CD4-positive, alpha-beta T cell treated with Interleukin-21 for 1 hour (primary cell): ENCODE measurements at places on chromosomes 4 and X.

GRCh38 chr4:575281-576141 lies 584 bp downstream of the TMEM271 start:
- no peak for DNase-seq

DNA sequence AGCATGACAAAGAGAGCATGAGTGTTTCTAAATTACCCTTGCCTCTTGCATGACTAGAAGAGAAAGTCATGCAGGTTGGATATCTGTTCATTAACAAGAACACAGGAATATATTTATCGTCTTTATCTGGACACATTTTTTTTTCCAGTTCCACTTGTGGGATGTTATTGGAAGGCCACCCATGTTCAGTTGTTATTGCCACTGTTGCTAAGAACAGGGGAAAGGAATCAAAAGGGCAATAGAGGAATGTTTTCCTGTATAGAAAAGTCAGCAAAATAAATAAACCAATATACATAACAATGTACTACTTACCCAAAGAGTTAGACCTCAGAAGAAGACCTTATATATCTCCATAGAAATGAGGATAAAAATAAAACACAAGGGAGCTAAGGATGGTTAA lies 270.1 kb downstream of the QDPR start:
- no peak for DNase-seq

- no peak for DNase-seq
These were observed 224.2 kb downstream of the PTTG2 start for GRCh38 chr4:38184404-38184803.

GRCh38 chr4:122010610-122011009 lies 58.8 kb upstream of the TRPC3 start:
- no peak for DNase-seq

DNA sequence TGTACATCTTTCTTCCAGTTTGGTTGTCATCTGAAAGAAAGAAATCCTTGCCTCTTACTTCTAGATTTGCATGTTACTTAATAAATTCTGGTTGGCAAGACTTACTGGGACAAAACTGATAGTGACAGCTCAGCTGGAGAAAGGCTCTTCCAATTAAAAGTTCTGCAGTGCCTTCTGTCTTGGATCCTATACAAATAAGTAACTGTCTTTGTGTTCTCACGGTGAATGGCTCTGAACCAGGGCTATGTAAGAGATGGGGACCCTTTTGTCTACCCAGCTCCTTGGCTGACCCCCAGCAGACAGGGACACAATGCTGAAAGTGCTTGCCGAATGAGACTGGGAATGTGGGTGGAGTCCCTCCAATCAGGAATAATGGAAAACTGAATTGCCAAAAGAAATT lies 89.5 kb downstream of the AASDH start:
- no peak for DNase-seq

- no peak for DNase-seq
These were observed 42.0 kb upstream of the MAPK10 start for GRCh38 chr4:86401826-86402225.

- DNase-seq, result no peak
These were observed 61.3 kb upstream of the MAGEB10 start for GRCh38 chrX:27746516-27746915.

- DNase-seq, result no peak
These were observed 324.3 kb downstream of the PTTG2 start for GRCh38 chr4:38284294-38285030.

GRCh38 chr4:113179996-113180395 lies 130.5 kb downstream of the ANK2 start:
- no peak for DNase-seq

GRCh38 chr4:114870987-114871386 lies 242.4 kb downstream of the NDST4 start:
- no peak for DNase-seq

DNA sequence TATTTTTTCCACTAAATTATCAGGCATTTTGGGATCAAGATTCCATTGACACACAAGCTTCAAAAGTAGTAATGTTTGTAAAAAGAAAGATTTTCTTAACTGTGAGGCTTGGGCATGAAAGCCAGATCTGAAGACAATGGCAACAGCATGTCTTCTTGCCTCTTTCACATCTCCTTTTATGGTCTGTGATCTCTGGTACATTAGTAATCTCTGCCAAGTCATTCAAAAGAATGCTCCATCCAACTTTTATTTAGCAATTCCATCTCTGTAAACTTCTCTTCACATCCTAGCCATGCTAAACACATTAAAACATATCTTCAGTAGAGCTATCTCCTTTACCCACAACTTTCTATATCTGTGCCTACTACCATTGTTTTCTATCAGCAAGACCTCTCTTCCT lies 465.4 kb downstream of the FAT4 start:
- no peak for DNase-seq

GRCh38 chrX:120269373-120270035 lies 18.9 kb downstream of the ZBTB33 start:
- DNase-seq, result peak; percentile 30

GRCh38 chr4:89064848-89065247 lies 7.9 kb upstream of the FAM13A start:
- DNase-seq, result no peak
